Femur (tissue), 1 donor: ENCODE measurements at places on chromosomes 2 and 18.

DNA sequence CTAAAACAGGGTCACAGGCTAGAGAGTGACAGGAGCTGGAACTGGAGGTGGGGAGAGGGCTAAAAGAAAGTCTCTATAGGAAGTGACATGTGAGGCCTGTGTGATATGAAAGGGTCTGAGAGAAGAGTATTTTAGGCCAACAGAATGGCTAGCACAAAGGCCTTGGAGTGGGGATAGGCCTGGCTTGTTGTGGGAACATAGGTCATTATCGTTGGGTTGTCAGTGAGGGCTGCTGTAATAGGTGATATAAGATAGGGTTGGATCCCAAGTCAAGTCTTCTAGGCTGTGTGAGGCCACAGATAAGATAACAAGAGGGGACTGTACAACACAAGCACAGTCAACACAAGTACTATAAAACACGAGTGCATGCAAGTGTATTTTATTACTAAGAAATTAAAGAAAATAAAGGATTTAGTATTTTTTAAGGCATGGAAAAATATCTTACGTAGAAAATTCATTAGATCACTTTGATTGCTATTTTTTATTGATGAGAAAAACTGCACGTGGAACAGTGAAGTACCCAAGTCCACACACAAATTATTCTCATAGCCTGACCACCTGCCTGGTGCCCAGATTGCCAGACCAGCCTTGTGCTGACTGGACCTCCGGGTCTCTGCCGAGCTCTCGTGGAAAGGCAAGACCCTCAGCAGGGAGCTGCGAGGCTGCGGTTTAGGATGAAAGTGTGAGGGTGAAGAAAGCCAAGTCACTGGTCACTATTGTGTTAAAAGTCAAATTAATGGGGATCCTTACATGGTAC is 14.1 kb downstream of the LTBP1 start:
- no peak for DNase-seq

GRCh38 chr2:203016716-203017115 is 2.0 kb downstream of the NBEAL1 start:
- DNase-seq: no peak

- DNase-seq: peak; percentile 9
Observed at GRCh38 chr2:86044614-86045013, 61.1 kb downstream of the POLR1A start.

GRCh38 chr2:192571636-192572035 is 376.9 kb upstream of the TMEFF2 start:
- DNase-seq: no peak

DNA sequence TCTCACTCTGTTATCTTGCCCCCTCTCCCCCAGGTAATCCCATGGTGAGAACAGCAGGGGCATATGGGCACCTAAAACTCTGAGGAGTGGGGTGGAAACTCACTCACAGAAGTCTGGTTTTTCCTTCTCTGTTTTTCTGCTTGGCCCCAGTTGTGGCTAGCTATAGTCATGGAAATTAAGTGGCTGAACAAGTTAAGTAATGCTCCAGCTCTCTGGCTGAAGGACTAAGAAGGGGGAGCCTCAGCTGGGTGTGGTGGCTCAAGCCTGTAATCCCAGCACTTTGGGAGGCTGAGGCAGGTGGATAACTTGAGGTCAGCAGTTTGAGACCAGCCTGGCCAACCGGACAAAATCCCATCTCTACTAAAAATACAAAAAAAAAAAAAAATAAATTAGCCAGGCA is 261.0 kb downstream of the TPGS2 start:
- no peak for DNase-seq

DNA sequence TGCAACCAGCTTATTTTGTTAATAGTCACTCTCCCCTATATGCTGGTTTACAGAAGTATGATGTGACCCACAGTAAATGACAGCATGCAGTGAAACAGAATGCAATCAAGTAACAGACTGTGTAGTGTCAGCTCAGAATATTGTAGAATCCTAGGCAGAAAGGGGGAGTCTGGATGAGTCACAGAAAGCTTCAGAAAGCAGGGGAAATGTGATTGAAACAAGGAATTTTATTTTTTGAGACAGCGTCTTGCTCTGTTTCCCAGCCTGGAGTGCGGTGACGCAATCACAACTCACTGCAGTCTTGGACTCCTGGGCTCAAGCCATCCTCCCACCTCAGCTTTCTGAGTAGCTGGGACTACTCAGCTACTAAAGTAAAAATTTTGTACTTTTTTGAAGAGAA is 219.9 kb upstream of the FBXO11 start:
- DNase-seq: no peak

DNA sequence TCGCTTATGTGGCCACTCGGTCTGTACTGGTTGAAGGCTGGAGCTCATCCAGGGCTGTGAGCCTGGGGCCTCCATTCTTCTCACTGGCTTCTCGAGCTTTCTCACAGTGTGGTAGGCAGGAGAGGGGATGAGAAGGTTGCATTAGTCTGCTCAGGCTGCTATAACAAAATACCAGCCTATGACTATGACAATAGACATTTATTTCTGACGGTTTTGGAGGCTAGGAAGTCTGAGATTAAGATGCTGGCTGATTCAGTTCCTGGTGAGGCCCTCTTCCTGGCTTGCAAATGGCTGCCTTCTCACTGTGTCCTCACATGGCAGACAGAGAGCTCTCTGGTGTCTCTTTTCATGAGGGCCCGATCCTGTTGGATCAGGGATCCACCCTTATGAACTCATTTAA is 6.2 kb upstream of the STK25 start:
- DNase-seq: no peak

- DNase-seq: no peak
Observed at GRCh38 chr2:11589316-11589940, 55.6 kb downstream of the GREB1 start.

DNA sequence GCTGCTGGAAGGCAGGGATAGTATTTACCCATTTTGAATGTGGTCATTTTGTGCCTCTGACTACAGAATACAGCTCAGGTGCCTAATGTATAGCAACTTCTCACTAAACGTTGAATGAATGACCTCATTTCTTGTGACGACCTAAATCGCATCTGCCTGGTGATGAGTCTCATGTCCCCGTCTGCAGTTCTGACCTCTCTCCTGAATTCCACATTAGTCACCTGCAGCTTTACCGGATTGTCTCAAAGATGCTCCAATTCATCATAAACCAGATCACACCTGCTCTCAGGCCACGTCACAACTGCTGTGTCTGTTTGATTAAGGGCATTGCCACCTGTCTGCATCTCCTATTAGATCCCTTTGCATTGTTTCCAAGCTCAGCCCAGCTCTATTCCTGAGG is 133.6 kb upstream of the MYT1L start:
- DNase-seq: no peak

GRCh38 chr18:28150925-28151324 is 26.0 kb downstream of the CDH2 start:
- no peak for DNase-seq

GRCh38 chr2:41867553-41867952 is 180.3 kb upstream of the PKDCC start:
- DNase-seq: no peak

DNA sequence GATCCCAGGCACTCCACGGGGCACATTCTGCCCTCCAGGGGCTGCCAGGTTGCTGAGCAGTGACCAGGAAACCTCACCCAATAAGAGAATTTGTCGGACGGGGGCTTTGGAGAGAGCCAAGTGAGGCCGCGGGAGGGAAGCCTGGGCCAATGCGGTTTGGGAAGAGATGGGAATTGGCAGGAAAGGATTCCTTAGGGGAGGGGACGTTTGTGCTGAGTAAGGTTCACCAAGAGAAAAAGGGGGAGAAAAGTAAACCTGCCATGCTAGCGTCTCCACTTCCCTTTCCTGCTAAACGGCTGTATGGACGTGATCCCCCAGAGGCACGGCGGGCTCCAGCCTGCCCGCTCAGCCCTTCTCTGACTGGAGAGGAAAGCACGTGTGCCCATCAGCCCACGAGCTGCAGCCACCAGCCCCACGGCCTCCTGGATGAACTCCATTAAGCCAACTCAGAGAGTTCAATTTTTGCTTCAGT is 194.4 kb upstream of the ID2 start:
- DNase-seq: peak; percentile 59

GRCh38 chr2:54529935-54530334 is 73.8 kb downstream of the SPTBN1 start:
- DNase-seq: no peak

- no peak for DNase-seq
Observed at GRCh38 chr2:116319935-116320334, 1494.6 kb upstream of the DDX18 start.

GRCh38 chr2:217826520-217826919 is 176.3 kb downstream of the TNS1 start:
- DNase-seq: peak; percentile 83

DNA sequence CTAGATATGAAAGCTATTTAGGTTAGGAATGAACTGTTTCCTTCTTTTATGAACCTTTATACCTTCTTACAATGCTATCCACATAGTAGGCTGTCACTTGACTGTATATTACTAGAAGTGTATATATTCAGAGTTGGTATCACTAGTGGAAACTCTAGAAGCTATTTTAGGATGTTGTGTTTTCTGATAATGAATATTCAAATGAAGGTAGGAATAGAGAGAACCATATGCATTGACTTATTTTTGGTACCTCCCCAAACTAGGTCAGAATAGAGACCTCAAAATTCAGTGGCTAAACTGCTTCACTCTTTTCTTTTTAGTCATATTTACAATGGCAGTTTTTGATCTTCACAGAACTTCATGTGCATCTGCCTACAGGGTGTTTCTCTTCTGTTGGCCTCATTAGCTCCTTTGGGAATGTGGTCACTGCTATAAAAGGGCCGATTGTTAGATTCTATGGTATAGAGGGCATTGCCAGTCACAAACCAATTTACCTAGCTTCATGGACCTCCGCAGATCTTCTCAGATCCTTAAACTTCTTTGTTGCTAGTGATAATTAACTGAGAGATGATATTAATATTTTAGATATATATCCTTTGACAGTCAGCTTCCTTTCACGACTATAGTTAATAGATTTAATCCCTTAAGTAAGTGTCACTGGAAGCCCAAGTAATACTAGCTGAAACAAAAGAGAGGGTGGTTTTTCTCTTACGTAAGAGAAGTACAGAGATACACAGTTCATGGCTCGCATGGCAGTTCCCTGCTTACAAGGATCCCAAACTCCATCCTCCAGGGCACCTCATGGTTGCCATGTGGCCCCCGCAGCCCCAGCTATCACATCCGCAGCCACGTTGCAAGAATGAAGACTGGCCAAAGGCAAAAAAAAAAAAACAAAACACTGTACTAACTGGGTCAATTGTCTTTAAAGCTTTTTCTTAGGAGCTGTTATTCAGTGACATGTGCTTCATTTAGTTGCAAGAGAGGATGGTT is 61.0 kb downstream of the TSPYL6 start:
- DNase-seq: no peak

GRCh38 chr2:66846887-66847286 is 412.0 kb downstream of the MEIS1 start:
- no peak for DNase-seq
